GM04504 (cell line): ENCODE measurements at places on chromosomes 6 and 20.

- DNase-seq, result no peak
Observed at GRCh38 chr6:19753826-19754225, 83.3 kb upstream of the ID4 start.

- DNase-seq, result no peak
Observed at GRCh38 chr6:169807229-169807628, 55.8 kb downstream of the ERMARD start.

- no peak for DNase-seq
Observed at GRCh38 chr6:6521961-6522482, 66.5 kb upstream of the LY86 start.

DNA sequence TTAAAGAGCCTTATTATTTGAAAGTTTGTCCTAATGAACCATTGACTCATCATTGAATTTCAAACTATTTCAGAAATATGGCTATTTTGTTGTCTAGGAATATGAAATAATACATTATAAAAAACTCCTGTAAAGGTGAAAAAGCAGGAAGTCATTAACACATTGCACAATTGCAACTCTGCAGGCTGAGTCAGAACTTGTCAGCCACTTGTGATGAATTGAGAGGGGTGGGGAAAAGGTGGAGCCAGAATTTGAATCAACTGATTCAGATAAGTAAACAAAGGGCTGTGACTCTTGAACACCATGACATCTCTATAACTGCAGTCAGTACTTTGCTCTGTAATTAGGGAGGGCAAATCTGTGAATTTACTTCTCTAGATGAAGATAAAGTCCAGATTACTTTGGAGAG is 6.0 kb downstream of the C6orf141 start:
- DNase-seq, result peak; percentile 66

GRCh38 chr20:19774135-19774933 is 16.3 kb downstream of the RIN2 start:
- DNase-seq, result no peak

DNA sequence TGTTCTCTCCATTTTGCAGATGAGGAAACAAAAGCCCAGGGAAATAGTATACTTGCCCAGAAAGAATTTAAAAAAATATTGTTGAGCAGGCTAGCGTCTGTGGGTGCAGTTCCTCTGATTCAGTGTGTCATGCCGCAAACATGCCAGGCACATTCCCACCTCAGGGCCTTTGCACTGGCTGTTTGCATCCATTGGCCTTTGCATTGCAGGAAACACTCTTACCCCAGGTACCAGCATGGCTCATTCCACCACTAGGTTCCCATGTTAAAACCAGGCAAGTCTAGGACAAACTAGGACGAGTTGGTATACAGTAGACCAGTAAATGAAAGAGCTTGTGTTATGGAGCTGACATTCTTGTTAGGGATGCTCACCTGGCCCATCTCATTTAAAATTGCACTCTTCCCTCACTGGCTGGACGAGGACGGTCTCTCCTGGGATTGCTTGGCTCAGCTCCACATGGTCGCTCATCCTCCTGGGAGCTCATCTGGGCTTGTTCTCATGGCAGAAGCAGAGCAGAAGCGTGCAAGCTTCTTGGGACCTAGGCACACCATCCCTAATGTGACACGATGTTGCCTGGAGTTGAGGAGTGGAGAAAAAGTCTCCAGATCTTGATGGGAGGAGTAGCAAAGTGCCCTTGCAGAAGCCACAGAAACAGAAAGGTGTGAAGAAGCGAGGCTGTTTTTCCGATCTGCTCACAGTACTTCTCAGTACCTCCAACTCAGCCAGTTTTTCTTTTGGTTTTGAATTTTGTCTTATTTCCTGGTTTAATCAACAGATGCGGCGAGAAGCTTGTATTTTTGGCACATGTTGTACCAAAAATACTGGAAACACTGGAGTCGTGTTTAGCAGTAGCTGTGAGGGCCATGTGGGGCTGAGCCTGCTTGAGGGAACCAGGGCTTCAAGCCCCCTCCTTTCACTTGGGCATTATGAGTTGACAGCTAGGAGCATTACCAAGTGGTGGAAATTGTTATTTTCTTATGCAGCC is 13.9 kb downstream of the ZNF831 start:
- no peak for DNase-seq

GRCh38 chr6:51529240-51529639 is 558.2 kb downstream of the PKHD1 start:
- DNase-seq, result no peak

- peak; percentile 4 for DNase-seq
Observed at GRCh38 chr6:128158496-128158895, 257.6 kb upstream of the THEMIS start.

- no peak for DNase-seq
Observed at GRCh38 chr6:109104512-109104911, 9.2 kb downstream of the CEP57L1 start.

- DNase-seq, result no peak
Observed at GRCh38 chr20:55158446-55158845, 683.1 kb downstream of the DOK5 start.

GRCh38 chr6:8177721-8178120 is 75.4 kb upstream of the EEF1E1 start:
- no peak for DNase-seq

DNA sequence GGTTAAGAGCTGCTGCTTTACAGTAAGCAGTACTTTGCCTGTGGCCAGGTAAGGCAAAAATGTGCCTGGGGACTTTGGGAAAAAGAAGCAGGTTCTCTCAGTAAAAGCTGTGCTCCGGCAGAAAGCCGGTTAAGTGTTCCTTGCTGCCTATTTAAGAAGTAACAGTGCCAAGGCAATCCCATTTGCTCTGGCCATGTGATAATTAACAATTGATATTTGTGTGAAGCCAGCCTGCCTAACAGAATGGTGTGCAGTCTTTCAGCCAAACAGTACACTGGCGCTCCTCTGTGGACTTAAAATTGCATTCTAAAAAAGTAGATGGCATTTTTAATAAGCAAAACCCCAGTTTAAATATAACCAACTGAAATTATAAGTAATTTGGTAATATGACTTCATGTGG is 430.3 kb downstream of the PLCB1 start:
- DNase-seq, result no peak

DNA sequence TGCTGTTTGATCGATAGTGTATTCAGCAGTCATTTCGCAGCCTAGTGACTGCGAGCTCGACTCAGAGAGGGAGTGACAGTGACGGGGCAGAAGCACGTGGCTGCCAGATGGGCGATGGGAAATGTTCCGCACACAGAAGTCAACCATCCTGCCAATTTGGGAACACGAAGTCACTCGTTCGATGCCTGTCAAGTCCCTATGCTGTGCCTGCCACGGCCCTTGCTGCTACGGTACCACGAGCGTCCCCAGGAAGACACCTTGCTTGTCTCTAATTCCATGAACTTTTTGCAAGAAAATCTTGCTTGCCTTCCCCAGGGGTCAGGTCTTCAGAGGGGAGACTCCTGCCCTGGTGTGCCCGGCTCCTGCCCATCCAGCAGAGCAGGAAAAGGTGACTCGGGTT is 17.0 kb upstream of the STX16 start:
- no peak for DNase-seq

DNA sequence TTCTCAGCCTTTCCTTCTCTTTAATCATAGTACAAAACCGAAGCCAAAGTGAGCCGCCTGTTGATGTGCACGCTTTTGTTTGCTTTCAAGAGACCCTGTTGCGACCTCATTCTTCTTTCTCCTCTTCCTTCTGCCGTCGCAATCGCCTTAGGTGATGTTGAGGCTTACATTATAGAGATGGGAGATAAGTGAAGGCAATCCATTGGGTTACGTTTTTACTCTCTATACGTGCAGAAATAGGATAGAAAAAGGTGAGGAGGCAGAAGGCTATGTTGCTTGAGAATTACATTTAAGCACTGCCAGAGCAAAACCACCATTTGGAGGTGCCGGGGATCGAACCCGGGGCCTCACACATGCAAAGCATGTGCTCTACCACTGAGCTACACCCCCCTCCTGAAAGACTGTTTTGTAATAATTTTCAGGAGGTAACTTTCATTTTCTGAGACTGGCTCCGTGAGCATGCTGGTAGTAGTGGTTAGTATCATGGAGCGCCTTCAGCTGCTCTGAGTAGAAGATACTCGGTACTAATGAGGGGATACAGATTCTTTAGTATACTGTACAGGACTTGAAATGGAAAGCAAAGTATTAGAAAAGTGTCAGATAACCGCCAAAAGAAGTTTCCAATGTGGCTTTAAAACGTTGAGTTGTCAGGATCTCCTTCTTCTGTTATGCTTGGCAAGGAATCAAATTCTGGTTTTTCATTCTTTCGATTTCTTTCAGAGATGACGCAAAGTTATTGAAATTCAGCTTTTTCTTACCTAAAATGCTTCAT is 165.6 kb downstream of the TRIM27 start:
- peak; percentile 31 for DNase-seq

DNA sequence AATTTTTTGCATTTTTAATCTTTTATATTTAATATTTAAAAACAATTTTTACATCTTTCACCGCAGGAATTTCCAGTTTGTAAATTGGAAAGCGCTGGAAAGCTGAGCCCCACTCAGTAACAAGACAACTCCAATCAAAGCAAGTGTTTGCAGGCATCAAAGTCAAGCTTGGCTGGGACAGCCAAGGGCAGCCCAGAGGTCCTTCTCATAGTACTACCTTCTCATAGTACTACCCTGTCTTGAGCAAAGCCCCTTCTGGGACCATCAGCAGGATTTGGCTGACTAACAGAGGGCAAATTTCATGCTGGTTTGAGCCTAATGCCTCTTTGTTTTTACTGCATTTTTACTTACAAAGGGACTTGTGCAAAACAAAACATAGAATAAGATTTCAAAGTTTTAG is 228.3 kb downstream of the SIM1 start:
- DNase-seq, result no peak

DNA sequence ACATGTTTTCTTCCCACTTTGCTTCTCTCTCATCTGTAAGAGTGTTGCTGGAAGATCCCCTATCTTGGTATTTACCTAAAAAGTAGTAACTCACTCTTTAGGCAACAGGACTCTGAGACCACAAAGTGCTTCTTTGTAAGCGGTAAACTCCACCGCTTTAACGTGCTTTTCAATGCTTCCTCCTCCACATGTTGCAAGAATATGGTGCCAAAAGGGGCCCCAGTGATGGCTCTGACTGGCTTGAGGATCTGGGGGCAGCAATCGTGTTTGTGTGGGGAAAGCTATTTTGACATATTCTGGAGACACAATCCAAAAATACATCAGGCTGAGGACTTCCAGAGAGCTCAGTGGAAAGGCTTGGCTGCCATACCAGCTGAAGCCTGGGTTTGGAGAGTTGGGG is 12.4 kb upstream of the CPNE5 start:
- DNase-seq, result no peak

DNA sequence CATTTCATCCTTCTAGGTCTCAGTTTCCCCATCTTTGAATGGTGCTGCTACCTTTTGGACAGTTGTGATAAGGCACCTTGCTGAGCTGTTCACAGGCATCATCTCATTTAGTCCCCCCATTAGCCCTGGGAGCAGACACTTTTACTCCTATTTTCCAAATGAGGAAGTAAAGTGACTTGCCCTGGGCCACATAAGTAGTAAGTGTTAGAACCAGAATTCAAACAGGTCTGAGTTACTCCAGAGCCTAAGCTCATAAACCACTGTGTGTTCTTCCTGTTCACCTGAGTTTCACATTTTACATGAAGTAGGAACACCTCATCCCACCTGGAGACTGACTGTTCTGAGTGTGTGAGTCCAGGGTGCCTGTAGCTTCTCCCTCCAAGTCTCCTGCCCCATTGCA is 43.5 kb upstream of the EPB41L1 start:
- no peak for DNase-seq

DNA sequence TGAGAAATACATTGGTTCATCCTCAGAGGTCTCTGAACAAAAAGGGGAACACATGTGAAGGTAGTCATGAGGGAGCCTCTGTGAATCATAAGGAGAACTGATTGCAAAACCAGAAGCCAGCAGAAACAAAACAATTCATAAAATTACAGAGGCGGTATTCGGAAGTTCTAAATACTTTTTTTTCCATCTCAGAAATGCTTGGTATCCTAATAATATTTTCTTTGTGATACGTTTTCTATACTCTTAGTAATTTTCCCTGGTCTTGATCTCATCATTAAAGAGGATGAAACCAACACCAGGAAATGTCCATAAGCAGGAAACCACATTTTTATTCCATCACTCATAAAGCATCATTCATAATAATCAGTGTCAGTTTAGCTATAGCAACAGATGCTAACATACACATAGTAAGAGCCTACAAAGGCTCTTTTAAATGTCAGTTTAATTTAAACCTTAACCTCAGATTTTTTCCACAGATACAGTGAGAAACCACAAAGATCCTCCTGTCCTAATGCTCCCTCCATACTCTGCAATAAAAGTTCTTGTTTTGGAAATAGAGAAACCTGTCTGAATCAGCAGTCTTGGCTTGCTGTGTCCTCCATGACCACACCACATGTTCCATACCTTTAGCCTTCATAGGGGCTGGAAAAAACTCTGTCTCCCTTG is 29.2 kb downstream of the SGK1 start:
- peak; percentile 87 for DNase-seq

- no peak for DNase-seq
Observed at GRCh38 chr6:134177236-134177635, 124.8 kb upstream of the SLC2A12 start.

- DNase-seq, result no peak
Observed at GRCh38 chr6:90870561-90870960, 283.7 kb upstream of the MAP3K7 start.

DNA sequence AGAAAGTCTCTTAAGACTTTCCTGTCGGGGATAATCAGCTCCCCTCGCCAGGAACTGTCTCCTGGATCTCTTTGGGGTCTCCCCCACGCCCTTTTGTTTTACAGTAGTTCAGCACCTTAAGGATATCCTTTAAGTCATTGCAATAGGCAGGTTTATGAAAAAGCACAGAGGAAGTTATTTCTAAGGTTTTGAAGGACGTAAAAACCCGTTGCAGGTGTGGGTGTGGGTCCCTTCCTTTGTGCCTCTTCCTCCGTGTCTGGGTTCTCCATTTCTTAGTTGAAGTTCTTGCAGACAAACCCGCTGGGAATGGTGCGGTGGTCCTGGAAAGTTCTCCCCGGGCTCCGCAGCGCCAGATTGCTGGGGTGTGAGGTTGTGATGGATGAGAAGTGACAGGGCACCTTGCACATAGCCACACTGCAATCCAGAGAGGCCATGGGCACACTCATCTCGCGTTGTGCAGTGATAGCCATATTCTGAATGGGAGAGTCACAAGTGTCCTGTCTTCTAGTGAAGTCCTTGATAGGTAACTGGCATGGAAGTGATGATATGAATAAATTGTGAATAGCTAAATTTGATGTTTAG is 65.2 kb downstream of the GTF2H5 start:
- no peak for DNase-seq

GRCh38 chr20:61954276-61955021 is 111.2 kb downstream of the TAF4 start:
- DNase-seq, result no peak
